Left hindlimb (tissue), 1 donor: ENCODE measurements at places on chromosomes 13 and 19.

GRCh38 chr13:109160357-109160756 lies 530.9 kb downstream of the MYO16 start:
- no peak for DNase-seq

GRCh38 chr13:32092496-32092895 lies 60.9 kb downstream of the FRY start:
- DNase-seq = no peak

DNA sequence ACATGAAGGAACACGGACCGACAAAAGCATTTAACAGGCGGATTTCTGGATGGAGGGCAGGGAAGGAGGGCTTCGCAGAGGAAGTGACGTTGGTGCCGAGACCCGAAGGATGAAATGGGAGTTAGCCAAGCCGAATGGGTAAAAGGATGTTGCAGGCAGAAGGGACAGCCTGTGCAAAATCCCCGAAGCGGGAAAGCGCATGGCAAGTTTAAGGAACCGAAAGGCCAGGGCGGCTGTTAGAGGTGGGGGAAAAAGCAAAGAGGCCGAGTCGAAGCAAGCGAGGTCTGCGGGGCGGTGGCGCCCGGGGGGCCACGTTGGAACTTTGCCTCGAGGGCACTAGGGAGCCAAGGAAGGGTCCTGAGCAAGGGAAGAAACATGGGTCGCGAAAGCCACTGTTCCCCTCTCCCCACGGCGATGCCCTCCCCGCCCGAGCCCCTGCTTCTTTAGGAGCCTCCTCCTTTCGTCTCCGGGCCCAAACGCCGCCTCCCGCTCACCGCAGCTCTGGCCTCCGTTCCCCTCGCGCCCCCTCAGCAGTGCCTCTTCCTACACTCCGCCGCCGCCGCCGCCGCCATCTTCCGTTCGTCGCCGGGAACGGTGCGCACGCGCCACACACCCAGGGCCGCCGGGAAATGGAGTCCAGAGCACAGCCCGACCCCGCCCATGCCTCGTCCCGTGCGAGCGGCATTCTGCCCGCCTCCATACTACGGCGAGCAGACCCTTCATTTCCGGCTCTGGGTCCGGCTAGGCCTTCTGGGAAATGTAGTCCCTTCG lies at the start of gene SYMPK:
TSS of gene SYMPK (minus strand) at position 584 of the 771 bp plus-strand sequence. CDS start 8,652 bp downstream, outside the sequence.
- peak; percentile 100 for DNase-seq

DNA sequence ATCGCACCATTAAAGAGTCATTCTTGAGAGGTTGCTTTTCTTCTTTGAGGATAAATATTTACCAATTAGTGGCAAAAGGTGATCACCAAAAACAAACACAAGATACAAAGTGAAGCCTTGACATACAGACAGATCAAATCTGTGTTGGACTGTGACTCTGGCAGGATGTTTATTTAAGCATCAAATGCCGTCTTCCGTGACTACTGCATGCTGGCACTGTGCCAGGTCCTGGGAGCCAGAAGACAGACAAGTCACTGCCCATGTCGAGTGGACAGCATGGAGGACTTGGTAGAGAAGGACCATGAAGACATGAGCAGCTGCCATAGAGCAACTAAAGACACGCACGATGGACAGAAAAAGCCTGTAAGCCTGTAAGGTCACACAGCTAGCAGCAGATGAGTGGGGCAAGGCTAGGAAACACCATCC lies 92.8 kb upstream of the FARP1 start:
- DNase-seq = no peak

GRCh38 chr13:23748109-23748990 lies 140.8 kb downstream of the MIPEP start:
- DNase-seq = no peak

GRCh38 chr13:112575675-112576074 lies 12.3 kb downstream of the TUBGCP3 start:
- DNase-seq = no peak

DNA sequence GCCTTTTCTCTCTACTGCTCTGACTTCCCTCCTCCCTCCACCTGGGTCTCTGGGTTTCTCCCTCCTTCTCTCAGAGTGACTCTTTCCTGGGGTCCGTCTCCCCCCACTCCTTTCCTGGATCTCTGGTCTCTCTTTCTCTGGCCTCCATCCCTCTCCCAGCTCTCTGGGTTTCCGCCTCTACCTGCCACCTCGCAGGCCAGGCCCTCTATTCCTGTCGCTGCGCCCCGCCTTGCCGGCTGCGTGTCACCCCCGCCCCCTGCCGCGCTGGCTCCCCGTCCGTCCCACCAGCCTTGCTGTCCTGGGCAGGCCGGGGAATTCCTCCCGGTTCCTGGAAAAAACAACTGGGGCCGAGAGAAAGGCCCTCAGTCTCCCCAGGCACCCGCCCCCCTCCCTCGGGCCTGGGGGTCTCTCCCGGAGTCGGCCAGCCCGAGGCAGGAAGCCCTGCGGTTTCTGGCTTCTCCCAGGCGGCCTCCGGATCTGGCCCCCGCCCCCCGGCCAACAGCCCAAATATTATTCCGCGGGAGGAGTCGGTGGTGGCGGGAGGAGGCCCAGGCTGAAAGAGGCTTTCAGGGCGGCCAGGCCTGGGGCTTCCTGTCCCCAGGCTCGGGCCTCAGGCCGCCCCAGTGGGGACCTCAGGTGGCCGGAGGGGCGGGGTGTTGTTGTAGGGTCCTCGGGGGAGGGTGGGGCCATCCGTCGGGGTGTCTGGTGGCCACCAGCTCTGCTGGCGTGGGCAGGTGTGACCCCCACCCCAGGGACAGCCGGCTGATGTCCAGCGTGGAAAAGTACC lies 9.3 kb downstream of the IRF2BP1 start:
- peak; percentile 89 for DNase-seq

DNA sequence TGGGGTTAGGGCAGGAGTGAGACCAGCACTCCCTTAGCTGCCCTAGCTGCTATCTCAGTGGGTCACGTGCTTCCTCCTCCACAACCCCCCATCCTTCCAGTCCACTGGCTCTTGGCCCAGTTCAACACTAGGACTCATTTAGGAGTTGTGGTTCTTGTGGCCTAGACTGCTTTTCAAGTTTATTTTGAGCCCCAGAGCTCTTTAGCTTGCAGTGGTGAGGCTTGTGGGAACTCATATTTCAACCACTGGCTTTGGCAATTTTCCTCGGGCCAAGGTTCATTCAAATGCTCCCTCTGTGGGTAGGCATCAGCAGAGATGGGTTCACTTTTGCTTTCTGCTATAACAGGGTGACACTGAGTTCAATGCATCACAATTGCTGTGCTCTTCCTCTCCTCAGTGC lies 436.2 kb upstream of the SLITRK5 start:
- DNase-seq = peak; percentile 55

DNA sequence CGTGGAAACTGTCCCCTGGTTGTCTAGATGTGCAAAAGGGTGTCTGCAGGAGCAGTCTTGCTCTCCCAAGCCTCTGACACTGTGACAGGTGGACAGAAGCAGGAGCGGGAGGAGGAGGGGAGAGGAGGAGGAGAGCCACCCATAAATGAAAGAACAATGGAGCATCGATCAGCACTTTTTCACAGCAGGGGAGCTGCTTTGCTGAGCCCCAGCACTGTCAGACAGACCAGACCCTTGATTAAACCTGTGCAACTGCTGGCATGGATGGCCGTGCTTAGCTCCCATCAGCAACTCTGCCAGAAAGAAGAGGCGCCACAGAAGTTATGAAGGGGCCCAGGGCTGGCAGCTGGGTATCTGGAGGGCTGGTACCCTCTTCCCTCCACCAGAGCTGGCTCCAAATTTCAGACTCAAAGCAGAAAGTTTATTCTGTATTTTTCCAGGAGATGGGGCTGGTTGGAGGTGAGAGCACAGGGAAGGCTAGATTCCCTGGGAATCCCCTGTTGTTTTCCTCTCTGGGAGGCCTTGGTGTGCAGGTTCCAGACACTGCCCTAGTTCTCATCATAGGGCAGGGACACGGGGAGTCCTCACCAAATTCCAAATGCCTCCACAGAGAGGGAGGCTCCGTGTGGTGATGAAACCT lies 1192.2 kb downstream of the UQCRFS1 start:
- no peak for DNase-seq

- DNase-seq = no peak
These were observed 338.8 kb upstream of the DACH1 start for GRCh38 chr13:72205773-72206172.
